ENCODE measurements at places on chromosomes 11 and 22.

DNA sequence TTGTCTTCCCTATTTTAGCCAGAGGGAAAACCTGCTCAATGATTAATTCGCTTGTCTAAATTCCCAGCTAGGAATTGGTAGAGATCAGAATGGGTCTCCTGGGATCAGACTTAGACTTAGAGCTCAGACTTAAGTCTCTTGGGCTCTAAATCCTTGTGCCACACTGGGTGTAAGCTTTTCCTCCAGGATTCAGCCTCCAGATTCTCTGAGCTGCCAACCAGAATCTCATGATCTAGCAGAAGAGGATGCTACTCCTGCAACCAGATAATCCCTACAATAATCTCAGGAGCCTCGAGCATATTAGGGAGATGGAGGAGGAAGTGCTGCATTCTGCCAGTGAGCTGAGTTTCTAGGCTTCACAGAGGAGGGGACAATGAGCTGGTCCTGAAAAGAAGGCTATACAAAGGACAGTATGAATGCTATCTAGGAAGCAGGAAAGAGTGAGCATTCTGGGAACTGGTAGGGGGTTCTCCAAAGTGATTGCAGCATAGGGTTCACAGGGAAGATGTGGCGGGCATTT lies 211.6 kb upstream of the SESN3 start:
- no peak for DNase-seq

DNA sequence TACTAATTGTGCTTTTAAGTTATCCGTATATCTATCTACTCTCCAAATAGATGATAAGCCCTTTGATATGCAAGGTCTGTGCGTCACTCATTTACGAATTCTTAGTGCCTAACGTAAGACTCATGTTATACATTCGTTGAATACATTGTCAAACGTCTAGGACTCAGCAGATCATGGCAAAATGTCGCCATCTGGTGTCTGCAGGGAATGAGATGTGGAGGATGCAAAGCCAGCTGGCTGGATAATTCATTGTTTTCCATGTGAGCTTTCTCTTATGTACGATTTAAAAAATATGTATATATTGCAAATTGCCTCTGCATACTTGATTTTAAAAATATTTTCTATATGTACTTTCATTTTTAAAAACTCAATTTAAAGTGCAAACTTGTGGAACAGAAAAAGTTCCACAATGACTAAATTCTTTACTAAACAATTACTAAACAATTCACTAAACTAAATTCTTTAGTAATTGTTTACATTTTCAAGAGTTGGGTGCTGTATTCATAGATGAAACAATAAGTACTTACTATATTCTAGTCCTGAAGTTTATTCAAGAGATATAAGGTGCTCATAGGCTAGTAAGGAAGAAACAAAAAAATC lies 33.8 kb downstream of the ZNF202 start:
- DNase-seq: peak; percentile 44

DNA sequence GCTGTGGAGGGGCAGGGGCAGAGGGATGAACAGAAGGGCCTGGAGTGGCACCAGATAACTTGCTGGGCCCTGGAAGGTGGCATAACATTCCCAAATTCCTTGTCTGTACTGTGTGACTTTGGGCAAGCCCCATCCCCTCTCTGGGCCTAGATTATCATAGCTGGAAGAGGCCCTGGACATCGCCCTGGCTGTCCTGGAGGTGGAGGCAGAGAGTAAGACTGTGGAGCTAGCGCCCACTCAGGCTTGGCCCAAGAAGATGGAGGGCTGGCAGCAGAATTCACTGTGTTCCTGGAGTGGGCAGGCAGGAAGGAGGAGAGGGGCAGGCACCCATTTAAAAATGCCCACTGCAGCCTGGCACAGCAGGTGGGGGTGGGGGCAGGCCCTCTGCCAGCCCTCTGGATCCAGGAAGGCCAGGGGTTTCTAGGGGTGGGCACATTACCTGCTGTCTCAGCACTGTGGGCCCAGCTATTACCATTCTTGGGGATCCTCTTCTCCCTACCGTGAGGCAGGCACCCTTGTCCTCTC lies 22.6 kb downstream of the ARHGEF17 start:
- DNase-seq: no peak

DNA sequence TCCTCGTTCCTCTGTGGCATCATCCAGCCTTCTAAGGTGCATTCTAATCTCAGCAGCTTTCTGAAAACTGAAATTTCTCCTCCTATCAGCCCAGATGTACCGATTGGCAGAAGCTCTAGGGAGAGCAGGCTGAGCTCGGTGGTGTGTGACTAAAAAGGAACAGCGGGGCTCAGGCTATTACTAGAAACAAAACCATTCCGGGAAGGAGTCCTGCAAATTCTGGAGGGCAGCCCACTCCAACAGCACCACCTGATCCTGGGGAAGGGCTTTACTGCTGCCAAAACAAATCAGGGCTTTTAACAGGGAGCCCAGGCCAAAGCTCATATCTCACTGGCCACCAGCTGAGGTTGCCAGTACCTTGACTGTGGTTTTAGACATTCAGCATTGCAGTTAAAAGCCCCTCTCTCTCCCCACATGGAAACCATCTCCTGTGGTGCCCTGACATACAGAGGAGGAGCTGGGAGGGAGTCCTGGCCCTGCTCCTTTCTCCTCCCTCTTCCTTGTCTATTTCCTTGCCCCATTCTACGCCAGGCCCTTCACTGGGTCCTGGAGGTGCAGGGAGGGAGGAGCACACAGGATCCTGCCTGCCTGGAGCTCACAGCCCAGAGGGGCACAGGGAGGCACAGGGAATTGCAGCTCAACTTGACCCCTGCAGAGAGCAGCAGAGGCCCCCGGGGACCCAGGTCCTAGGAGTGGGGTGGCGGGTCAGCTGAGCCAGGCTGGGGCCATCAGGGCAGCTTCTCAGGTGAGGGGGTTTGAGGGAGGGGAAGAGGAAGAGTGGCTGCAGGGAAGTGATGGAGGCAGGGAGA lies 889 bp downstream of the PLAAT4 start:
- DNase-seq: peak; percentile 22

DNA sequence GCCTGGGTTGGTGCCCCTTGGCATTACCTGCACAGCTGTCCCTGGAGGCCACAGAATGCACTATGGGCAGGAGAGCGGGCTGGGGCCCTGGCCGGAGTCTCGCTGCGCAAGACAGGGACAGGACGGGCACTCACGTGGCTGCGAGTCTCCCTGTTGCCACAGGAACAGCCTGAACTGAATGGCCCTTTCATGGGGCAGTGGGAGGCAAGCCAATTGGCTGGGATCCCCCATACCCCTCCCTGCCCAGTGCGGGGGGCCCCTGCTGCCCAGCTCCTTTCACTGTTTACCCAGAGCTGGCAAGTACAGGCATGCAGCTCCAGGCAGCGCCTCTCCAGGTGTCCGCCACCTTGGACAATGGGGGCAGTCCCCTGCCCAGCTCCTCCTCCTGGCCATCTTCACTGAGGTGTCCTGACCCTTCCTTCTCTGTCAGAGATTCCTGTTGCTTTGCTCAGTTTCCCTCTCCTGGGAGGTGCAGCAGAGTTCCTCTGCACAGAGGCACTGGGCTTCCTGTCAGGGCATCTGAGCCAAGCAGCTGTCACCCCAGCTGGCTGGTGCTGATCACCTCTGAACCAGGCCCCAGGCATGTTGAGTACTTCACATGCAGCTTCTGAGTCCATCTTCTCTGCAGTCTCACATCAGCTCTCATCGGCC lies 5.2 kb downstream of the USP2 start:
- no peak for DNase-seq

- DNase-seq: no peak
Measured at GRCh38 chr11:25535467-25536272, 796.3 kb upstream of the ANO3 start.

DNA sequence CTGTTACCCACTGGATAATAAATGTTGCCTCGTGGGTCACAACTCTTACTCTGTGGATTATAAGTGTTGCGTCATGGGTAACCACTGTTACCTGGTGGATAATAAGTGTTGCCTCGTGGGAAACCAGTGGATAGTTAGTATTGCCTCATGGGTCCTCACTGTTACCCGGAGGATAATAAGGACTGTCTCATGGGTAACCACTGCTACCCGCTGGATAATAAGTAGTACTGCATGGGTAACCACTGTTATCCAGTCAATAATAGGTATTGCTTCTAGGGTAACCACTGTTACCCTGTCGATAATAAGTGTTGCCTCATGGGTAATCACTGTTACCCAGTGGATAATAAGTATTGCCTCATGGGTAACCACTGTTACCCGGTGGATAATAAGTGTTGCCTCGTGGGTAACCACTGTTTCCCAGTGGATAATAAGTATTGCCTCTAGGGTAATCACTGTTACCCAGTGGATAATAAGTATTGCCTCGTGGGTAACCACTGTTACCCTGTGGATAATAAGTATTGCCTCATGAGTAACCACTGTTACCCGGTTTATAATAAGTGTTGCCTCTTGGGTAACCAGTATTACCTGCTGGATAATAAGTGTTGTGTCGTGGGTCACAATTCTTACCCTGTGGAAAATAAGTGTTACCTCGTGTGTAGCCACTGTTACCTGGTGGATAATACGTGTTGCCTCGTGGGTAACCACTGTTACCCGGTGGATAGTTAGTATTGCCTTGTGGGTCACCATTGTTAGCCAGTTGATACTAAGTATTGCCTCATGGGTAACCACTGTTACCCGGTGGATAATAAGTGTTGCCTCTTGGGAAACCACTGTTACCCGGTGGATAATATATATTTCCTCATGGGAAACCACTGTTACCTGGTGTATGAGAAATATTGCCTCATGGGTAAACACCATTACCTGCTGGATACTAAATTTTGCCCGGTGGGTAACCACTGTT lies 15.7 kb upstream of the NXPE4 start:
- no peak for DNase-seq

- no peak for DNase-seq
Measured at GRCh38 chr11:130560000-130560780, 111.7 kb downstream of the ADAMTS15 start.

DNA sequence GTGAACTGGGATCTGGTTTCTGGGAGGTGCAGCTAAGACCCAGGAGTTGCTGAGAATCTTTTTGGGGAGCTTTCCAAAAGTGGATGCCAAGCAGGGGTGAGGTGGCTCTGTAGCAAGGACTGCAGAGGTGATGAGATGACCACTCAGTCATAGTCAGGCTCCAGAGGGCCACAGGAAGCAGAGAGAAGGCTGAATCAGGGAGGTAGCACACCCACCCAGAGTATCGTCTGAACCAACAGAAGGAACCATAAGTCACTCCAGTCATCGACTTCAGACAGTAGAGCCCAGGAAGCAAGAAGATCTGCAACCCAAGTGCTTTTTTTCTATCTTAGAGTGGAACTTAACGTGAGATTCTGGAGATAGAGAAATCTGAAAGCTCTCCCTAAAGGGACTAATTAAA lies 335.7 kb upstream of the MPPED2 start:
- DNase-seq: no peak

DNA sequence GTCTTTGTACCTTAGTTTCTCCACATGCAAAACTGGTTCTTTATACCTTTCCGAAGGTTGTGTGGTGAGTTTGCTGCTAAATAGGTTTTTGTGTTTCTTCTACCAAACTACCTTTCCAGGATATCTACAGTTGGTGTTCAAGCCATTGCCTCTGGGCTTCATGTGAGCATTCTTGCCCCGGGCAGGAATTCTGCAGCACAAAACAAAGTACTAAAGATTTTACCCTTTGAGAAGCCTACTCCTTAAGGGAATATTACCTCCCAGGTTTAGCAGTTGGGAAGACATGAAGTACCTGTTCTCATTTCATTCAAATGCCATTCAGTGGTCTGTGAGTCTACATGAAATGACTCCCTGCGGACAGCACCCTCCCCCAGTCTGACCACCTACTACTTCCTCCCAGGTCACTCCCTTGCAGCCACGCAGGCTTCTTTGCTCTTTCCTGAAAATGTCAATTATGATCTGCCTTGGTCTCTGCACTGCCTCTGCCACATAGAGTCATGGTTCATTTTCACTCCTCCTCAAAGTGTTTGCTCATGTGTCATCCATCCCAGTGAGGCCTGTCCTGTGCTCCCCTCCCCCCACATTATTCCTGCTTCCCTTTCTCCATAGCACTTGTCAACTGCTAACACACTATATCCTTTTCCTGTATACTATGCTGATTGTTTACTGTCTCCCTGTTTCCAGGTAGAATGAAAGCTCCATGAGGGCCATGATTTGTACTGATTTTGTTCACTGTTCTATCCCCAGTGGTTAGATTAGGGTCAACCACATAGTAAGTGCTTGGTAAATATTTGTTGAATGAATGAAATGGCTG lies 36.9 kb downstream of the PACS1 start:
- no peak for DNase-seq

GRCh38 chr22:50058906-50059880 lies 1.1 kb upstream of the TTLL8 start:
- DNase-seq: no peak

DNA sequence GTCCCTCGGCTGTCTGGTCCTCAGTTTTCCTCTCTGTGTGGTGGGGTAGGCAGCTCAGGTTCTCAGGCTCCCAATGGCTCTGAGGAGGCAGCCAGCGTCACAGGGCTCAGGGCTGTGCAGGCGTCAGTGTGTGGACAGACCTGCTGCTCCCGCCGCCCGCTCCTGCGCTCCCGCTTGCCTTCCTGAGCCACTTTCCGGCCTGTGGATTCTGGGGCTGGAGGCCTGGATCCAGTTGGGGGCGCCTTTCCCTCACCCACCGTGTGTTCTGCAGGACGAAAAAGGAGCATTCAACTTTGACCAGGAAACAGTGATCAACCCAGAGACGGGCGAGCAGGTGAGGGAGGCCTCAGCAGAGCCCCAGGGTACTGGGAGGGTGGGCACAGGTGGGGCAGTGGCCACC lies 14.7 kb downstream of the DPP3 start:
- DNase-seq: no peak

GRCh38 chr22:48807155-48807554 lies 1020.5 kb downstream of the BRD1 start:
- DNase-seq: no peak

DNA sequence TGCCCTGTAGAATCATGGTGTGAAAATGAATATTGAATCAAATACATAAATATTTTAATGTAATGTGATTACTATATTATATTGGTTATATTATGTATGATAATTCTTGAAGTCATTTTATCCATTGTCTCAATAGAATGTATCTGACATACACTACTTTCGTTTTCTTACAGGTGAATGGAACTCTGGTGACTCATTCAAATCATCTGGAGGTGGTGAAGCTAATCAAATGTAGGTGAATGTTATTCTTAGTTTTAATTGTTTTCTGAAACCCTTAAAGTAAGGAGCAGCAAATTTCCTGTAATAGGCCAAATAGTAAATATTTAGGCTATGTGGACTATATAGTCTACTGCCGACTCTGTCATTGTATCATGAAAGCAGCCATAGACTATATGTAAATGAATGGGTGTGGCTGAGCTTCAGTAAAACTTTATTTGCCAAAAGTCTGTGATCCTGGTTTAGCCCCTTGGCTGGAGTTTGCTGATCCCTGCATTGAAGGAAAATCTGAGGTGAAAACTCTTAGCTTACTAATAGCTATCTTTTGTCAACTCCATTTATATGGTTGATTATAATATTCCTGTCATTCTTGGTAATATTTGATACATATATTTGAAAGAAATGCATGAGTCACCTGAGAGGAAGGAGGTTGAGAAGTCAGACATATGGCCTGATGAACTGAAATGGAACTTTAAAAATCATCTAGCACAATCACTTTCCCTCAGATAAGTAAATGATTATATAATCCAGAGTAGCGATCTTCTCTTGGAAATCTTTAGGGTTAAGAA lies 87.2 kb upstream of the GRIK4 start:
- DNase-seq: no peak

All from CD4-positive, alpha-beta memory T cell (primary cell).